ENCODE measurements at places on chromosomes 1 and 21. TPM values are rescaled to one million over a fixed set of nuclear protein-coding genes. Genes with fewer than 3 reads are reported as not detected.

The MIXL1 gene
- total RNA-seq: not detected

The IL19 gene
- total RNA-seq: not detected

The SMCP gene
- total RNA-seq: not detected

The TTLL7 gene
- 18.7 TPM for total RNA-seq

The ZNF695 gene
- total RNA-seq: 2.0 TPM

The RGS16 gene
- 0.66 TPM for total RNA-seq

The IGSF3 gene
- 0.33 TPM for total RNA-seq

The KRTAP19-4 gene
- total RNA-seq: not detected

The REN gene
- total RNA-seq: not detected

The FCRL6 gene
- total RNA-seq: not detected

The SH2D5 gene
- total RNA-seq: 4.2 TPM

The HLX gene
- 2.6 TPM for total RNA-seq

The MROH9 gene
- total RNA-seq: not detected

The CNIH3 gene
- total RNA-seq: 15.7 TPM

The LAMC2 gene
- 2.3 TPM for total RNA-seq

The TNNT2 gene
- not detected for total RNA-seq

The HES2 gene
- 1.3 TPM for total RNA-seq

The LY9 gene
- total RNA-seq: not detected

The PCBP3 gene
- 1.9 TPM for total RNA-seq

The SIPA1L2 gene
- total RNA-seq: 1.3 TPM

The TIAM1 gene
- total RNA-seq: 2.9 TPM

The TRIM45 gene
- 7.3 TPM for total RNA-seq

The MFAP2 gene
- 16.9 TPM for total RNA-seq

The CAPN8 gene
- total RNA-seq: not detected

The PRDM15 gene
- 4.7 TPM for total RNA-seq

The CA6 gene
- not detected for total RNA-seq

The S100A9 gene
- total RNA-seq: not detected

The SLC2A5 gene
- 2.0 TPM for total RNA-seq

The ICOSLG gene
- total RNA-seq: under 0.01 TPM

The CNKSR1 gene
- total RNA-seq: 0.17 TPM

The KIF14 gene
- 16.0 TPM for total RNA-seq

The CD34 gene
- 0.17 TPM for total RNA-seq

The GFI1 gene
- 0.15 TPM for total RNA-seq

The UTP11 gene
- 27.0 TPM for total RNA-seq

The FMO1 gene
- total RNA-seq: 0.66 TPM

The MRPS6 gene
- total RNA-seq: 12.6 TPM

The SLC1A7 gene
- 1.2 TPM for total RNA-seq

The OR10J1 gene
- not detected for total RNA-seq

Data from smooth muscle cell of trachea (primary cell).